ENCODE measurements at places on chromosomes 4 and X.
A peak's percentile ranks its signal among the peaks of the same experiment; 100 is the strongest.

- no peak for DNase-seq
Observed at GRCh38 chr4:179486570-179487335, 2044.5 kb upstream of the AGA start.

DNA sequence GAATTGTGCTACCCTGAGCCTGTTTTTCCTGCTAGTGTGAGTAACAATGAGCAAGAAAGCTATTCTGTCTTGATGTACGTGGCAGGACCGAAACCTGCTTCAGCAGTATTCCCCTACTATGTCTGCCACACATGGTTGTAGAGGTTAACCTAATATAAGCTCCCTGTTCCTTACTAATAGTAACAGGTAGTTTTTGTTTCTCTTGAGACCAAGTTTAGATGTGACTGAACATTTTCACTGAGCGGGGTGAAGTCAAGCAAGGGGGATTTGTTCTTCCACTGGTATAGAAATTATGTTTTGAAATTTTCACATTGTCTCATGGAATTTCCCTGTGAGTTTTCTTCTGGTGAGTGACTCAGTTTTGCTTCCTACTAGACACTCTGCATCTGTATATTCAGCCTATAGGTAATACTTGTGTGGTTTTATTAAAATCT lies 37.3 kb downstream of the RRAGB start:
- no peak for DNase-seq

DNA sequence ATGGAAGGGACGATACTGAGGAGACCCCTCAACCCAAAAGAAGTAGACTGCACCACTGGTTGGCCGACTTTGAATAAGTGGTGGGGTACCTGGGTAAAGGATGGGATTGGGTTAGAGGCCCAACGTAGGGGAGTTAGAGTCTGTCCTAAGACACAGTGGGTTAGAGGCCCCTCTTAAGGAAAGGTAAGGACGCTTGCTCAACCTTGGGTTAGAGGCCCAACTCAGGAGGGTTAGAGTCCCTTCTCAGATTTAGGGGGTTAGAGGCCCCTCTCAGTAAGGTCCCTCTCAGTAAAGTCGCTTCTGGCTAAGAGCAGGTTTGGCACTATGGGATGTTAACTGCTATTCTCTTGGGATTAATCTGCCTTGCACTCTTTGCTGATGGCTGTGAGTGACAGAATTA lies 81.3 kb downstream of the ACOX3 start:
- DNase-seq = no peak

GRCh38 chr4:101103381-101104142 lies 243.8 kb downstream of the PPP3CA start:
- DNase-seq = peak; percentile 18

GRCh38 chr4:173178144-173178543 lies 9.5 kb downstream of the GALNT7 start:
- no peak for DNase-seq

GRCh38 chr4:27635936-27636913 lies 775.6 kb downstream of the STIM2 start:
- no peak for DNase-seq

- DNase-seq = no peak
Observed at GRCh38 chr4:130545596-130545995, 1449.6 kb downstream of the C4orf33 start.

DNA sequence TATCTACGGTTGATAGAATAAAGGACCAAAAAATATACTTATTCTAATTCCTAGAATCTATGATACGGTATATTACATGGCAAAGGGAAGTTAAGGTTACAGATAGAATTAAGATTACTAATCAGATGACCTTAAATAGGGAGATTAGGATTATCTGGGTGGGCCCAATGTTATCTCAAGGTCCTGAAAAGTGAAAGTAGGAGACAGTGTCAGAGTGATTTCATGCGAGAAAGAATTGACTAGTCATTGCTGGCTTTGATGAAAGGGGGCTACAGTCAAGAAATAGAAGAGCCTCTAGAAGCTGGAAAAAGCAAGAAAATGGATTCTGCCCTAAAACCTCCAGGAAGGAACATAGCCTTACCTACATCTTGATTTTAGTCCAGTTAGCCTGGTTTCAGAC lies 176.9 kb upstream of the PPP1R2C start:
- no peak for DNase-seq

- no peak for DNase-seq
Observed at GRCh38 chr4:70613306-70614183, 15.0 kb upstream of the ENAM start.

GRCh38 chr4:8639021-8639420 lies 46.5 kb downstream of the CPZ start:
- no peak for DNase-seq

- no peak for DNase-seq
Observed at GRCh38 chr4:157678478-157678877, 457.9 kb downstream of the GRIA2 start.
